NCI-H774 (cell line): ENCODE measurements at places on chromosomes 5 and 9.

GRCh38 chr5:149988126-149988525, 12.3 kb downstream of the TIGD6 start:
- no peak for DNase-seq

GRCh38 chr5:114118511-114118910, 243.4 kb upstream of the KCNN2 start:
- DNase-seq: no peak

DNA sequence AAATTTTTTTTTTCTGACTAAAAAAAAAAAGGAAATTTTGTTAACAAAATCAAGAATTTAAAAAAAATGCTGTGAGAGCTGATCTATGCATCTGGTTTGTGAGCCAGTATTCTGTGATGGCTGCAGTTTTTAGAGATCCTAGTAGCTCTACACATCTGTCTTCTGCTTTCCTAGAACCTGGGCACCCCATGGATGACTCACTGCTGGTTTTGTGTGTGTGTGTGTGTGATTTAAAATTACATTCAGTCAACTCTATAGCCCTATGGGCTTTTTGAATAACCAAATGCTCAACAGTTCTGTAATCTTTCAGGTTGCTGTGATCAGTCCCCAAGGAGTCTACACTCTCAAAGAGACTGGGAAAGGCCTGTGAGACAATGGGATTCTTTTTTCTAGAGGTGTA, 2.5 kb upstream of the PSMD5 start:
- no peak for DNase-seq

DNA sequence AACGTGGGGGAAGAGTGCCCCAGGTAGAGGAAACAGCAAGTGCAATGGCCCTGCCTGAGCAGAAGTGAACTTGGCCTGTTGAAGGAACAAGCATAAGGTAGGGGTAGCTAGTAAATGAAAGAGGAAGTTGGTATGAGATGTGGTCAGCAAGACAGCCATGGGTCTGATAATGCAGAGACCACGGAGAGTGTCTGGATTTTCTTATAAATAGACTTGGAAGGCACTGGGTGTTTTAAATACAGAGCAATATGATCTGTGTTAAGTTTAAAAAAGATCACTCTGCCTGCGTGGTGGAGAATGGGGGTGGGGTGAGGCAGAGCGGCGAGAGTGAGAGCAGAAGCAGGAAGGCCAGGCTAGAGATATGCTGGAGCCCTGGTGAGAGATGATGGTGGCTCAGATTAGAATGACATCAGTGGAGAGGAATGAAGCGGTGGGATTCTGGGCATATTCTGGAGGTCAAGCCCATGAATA, 4.2 kb downstream of the ADAM19 start:
- no peak for DNase-seq

- no peak for DNase-seq
Measured at GRCh38 chr9:120378680-120379079, 201.3 kb downstream of the CDK5RAP2 start.
